Right ventricle myocardium inferior (tissue), 1 donor: ENCODE measurements at places on chromosomes 12 and 14.
A peak's percentile ranks its signal among the peaks of the same experiment; 100 is the strongest.

- no peak for DNase-seq
These were observed 67.7 kb upstream of the PTHLH start for GRCh38 chr12:28040246-28040645.

DNA sequence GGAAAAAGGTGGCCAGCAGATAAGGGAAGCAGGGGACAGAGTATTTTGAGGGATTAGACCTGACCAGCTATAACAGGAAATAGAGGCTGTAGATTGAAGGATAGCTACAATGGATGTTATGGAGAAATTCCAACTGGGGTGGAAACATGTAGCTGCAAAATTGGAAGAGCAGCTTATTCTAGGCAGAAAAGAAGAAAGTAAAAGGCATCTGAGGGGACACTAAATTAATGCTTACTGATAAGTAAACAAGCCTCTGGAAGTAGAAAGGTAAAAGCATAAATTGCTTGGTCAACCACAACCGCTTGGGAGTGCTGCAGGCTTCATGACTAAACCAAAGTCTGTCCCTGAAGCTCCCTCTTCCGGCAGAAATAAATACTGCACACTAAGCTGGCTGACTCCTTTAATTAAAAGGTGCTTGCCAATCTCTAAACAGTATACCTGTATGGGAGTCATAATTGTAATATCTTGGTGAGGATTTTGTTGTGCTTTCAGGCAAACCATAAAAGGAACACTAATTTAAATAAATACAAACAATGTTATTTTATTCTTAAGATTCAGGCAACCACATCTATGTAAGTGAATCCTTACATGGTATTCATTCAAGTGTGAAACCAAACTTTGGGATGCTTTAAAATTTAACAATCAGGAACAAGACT is 7.7 kb downstream of the UBC start:
- DNase-seq, result no peak

DNA sequence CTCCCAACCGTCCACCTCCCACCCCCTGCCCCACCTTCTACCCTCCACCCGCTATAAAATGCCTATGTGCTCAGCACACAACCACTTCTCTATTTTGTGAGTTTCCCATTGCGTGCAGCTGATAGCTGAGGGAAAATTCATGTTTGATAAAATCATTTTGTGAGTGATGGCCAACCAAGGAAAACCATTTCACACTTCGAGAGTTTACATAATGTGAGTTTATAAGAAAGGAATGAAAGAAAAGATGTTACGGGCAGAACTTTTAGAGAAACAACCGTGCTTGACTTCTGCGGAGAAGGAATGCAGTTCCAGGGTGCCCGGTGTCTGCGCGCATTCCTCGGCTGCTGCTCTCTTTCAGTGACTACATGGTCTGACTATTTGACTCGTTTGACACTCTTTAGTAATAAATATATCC is 140.9 kb downstream of the EFCAB11 start:
- no peak for DNase-seq

DNA sequence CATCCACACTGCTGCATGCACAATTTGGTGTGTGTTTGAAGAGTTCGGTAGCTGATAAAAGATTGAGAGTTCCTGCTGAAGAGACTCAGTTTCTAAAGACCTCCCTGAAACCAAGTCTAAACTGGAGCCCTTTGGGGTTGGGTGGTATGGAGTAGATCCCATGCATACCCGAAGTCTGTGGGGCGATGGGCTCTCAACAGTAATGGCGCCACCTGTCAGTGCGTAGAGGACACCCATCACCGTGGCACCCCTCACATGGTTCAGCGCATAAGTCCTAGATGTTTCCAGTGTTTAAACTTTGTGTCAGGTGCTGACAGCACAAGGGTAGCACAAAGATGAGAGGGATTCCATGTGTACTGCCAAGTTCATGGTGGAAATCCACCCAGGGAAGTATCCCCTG is 85.9 kb downstream of the ESR2 start:
- DNase-seq, result no peak

- no peak for DNase-seq
These were observed 218.8 kb upstream of the TMPO start for GRCh38 chr12:98296462-98297079.

DNA sequence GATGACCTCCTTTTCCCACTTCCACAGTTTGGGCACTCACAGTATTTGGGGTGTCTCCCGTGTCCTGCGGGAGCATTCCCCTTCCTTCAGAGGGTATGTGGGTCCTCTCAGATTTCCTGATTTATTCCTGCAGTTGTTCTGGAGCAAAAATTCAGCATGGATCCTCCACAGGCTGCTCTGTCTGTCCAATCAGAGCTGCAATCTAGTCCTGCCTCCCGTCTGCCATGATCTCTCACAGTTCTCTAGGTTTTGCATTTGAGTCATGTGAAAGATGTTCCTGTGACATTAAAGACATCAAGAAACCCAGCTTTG is 435.9 kb downstream of the TMTC2 start:
- DNase-seq, result no peak

DNA sequence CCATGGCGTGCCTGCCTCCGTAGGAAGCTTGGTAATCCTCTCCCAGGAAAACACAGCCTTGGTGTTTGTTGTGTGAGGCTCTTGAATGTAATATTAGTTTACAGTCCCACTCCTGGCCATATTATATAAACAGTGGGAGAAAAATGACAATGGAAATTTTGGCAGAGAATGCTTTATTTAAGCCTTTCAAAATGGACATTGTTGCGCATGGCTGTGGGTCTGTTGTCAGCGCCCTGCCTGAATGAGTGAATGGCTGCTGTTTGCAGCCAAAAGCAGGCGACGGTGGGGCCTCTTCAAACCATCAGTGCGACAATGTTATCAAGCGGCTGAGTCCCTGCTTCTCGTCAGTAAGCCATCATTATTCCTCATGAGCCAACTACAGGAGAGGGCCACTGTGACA is 201.8 kb upstream of the RMST start:
- DNase-seq, result no peak

GRCh38 chr14:30115756-30116155 is 188.1 kb upstream of the PRKD1 start:
- DNase-seq, result no peak

DNA sequence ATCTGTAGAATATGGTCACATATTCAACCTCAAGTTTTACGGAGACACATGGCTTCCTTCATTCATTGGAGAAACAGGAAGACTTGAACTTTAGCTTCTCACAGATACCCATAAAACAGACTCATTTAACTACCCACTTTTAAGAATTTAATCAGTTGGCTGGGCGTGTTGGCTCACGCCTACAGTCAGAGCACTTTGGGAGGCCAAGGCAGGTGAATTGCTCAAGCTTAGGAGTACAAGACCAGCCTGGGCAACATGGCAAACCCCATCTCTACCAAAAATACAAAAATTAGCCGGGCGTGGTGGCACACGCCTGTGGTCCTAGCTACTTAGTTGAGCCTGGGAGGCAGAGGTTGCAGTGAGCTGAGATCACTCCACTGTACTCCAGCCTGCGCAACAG is 64.7 kb upstream of the STAC3 start:
- DNase-seq, result no peak

GRCh38 chr14:50040401-50040775 is 76.0 kb downstream of the VCPKMT start:
- no peak for DNase-seq

- DNase-seq, result no peak
These were observed 1.1 kb upstream of the BCDIN3D start for GRCh38 chr12:49843876-49844437.

DNA sequence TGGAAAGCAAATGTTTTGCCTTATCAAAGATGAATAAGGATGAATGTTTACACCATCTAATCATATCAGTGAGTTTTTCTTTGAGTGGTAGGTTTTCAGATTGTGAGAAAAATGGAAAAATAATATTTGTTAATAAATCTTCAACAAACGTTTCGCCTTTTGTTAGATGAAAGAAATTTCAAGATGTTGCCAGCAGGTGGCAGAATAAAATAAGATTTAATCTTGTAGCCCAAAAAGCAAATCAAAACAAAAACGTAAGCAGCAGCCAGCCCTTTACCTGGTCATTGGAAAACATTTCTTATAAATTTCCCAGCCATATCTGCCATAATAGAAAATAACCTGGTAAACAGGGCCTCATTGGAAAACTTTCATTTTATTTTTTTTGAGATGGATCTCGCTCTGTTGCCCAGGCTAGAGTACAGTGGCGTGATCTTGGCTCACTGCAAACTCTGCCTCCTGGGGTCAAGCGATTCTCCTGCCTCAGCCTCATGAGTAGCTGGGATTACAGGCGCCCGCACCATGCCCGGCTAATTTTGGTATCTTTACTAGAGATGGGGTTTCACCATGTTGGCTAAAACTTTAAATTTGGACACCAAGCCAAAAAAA is 15.4 kb upstream of the TMEM120B start:
- no peak for DNase-seq

GRCh38 chr14:93981316-93982229 is 5.2 kb upstream of the ASB2 start:
- DNase-seq, result no peak

GRCh38 chr12:46965880-46966279 is 113.5 kb upstream of the PCED1B start:
- DNase-seq, result peak; percentile 71
